ENCODE measurements at places on chromosomes 7 and 10. TPM values are rescaled to one million over a fixed set of nuclear protein-coding genes. Genes with fewer than 3 reads are reported as not detected.

HPSE2 gene
- 0.05 TPM for total RNA-seq

GIMAP6 gene
- total RNA-seq = not detected

- DNase-seq = no peak
- H3K36me3 ChIP-seq = no peaks in the 10 kb centered on the region
- no peak overlapping the region for H3K27ac ChIP-seq
- no peaks in the 10 kb centered on the region for H3K27me3 ChIP-seq
Measured at GRCh38 chr7:120014925-120015465, 258.0 kb upstream of the KCND2 start.

DNA sequence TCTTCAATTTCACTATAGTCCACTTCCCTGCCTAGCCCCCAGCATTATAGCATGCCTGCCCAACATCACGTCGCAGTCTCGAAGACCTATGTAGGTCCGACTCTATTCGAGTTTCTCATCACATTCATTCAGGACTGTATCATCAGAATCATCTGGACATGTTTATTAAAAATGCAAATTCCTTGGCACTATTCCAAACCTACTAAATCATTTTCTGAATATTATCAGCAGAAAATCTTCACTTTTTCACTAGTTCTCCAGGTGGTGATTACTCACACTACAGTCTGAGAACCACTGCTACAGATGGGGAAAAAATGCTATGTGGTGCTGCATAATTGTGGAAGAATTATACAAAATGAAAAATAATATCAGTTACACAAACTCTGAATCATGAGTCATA is 29.3 kb upstream of the ETV1 start:
- peaks cover 5% of the 10 kb centered on the region for H3K4me1 ChIP-seq
- H3K27me3 ChIP-seq = no peaks in the 10 kb centered on the region
- no peak overlapping the region for H3K4me3 ChIP-seq
- H3K27ac ChIP-seq = no peak overlapping the region

RARRES2 gene
- total RNA-seq = not detected

GRCh38 chr7:158475679-158476052 is 112.0 kb downstream of the PTPRN2 start:
- H3K27ac ChIP-seq = no peak overlapping the region
- DNase-seq = no peak
- no peaks in the 10 kb centered on the region for H3K27me3 ChIP-seq
- no peaks in the 10 kb centered on the region for H3K4me1 ChIP-seq
- peaks cover 8% of the 10 kb centered on the region for H3K36me3 ChIP-seq

All from HFFc6 (cell line).